ENCODE measurements at places on chromosomes 13 and 19.

DNA sequence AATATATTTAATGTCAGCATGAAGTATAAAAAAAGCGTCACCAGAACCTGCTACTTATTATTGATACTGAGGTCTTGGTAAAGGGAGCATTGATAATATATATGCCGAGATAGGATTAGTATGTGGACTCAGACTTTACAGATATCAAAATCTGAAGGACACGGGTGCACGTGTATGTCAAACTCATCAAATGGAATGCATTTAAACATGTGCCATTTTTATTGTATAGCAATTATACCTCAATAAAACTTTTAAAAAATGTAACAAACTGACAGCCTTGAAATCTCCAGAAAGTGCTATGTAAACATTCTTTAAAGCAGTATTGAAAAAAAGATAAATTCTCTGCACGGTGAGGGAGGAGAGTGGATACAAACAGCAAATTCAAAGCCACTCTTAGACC, 157.9 kb downstream of the RNF17 start:
- peaks cover 18% of the 10 kb centered on the region for H3K4me1 ChIP-seq
- no peaks in the 10 kb centered on the region for H3K36me3 ChIP-seq
- DNase-seq, result no peak
- peak overlapping the region; percentile 94 for H3K4me3 ChIP-seq
- H3K27me3 ChIP-seq, result no peaks in the 10 kb centered on the region

GRCh38 chr13:62593804-62594203, 1178.2 kb upstream of the PCDH20 start:
- H3K4me1 ChIP-seq, result peaks cover 6% of the 10 kb centered on the region
- DNase-seq, result no peak
- H3K27ac ChIP-seq, result no peak overlapping the region
- H3K4me3 ChIP-seq, result no peak overlapping the region
- H3K27me3 ChIP-seq, result peaks cover 20% of the 10 kb centered on the region

DNA sequence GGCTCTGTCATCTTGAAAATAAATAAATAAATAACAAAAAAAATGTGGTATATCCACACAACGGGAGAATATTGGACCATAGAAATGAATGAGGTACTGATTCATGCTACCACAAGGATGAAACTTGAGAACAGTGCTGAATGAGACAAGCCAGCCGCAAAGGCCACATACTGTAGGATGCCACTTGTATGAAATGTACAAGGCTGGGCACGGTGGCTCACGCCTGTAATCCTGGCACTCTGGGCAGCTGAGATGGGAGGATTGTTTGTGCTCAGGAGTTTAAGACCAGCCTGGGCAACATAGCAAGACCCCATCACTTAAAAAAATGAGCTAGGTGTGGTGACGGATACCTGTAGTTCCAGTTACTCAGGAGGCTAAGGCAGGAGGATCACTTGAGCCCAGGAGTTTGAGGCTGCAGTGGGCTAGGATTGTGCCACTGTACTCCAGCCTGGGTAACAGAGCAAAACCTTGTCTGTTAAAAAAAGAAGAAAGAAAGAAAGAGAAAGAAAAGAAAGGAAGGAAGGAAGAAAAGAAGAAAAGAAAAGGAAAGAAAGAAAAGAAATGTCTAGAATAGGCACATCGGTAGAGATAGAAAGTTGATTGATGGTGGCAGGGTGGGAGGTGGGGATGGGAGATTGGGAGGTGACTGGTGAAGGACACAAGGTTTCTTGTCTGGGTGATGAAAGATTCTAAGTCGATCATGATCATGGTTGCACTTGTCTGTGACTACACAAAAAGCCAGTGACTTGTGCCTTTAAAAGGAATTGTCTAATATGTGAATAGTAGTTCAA, 20.3 kb downstream of the HPN start:
- peaks cover 12% of the 10 kb centered on the region for H3K27me3 ChIP-seq
- DNase-seq, result no peak
- no peak overlapping the region for H3K27ac ChIP-seq
- H3K36me3 ChIP-seq, result no peaks in the 10 kb centered on the region

DNA sequence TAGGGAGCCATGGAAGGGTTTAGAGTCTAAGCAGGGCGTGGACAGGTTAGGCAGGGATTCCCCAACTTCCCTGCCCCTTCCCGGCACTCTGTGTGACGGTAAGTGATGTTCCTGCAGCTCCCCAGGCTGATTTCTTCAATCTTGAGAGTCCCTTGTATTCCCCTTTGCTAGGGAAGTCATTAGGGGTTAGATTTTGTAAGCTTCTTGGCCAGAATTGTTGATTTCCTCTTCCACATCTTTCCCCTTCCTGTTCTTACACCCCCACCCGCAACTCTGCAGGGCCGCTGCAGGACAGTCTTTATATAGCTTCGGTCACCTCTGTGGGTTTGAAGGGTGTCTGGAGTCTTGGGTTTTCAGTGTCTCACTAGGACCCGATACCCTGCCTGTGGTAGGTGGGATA, 10.6 kb upstream of the ADGRE1 start:
- H3K36me3 ChIP-seq, result no peaks in the 10 kb centered on the region
- no peaks in the 10 kb centered on the region for H3K27me3 ChIP-seq
- DNase-seq, result no peak
- no peak overlapping the region for H3K4me3 ChIP-seq
- no peaks in the 10 kb centered on the region for H3K4me1 ChIP-seq

DNA sequence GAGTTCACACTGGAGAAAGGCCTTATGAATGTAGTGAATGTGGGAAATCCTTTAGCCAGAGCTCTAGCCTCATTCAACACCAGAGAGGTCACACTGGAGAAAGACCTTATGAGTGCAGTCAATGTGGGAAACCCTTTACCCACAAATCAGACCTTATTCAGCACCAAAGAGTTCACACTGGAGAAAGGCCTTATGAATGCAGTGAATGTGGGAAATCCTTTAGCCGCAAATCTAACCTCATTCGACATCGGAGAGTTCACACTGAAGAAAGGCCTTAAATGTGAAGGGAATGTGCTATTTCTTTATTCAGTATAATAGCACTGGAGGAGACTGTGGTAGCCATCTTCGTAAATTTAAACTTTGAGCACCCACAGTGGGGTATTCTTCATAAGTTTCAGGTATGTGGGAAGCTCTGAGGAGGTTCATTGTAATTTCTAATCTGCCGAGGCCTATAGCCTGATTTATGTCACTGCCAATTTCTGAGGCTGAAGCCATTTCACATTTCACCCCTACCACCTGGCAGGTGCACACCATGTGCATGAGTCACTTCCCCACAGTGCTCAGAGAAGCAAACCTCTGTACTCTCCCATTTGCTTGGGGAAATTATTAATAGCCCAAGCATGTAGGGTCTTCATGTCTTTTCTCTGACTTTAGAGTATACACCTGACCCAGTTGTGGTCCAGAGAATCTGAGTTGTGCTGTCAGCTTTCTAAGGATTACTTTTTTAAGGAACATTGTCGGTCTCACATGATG, 6.4 kb downstream of the ZNF551 start:
- H3K27me3 ChIP-seq, result no peaks in the 10 kb centered on the region
- H3K36me3 ChIP-seq, result peaks cover 81% of the 10 kb centered on the region
- DNase-seq, result no peak
- peaks cover 3% of the 10 kb centered on the region for H3K4me1 ChIP-seq

DNA sequence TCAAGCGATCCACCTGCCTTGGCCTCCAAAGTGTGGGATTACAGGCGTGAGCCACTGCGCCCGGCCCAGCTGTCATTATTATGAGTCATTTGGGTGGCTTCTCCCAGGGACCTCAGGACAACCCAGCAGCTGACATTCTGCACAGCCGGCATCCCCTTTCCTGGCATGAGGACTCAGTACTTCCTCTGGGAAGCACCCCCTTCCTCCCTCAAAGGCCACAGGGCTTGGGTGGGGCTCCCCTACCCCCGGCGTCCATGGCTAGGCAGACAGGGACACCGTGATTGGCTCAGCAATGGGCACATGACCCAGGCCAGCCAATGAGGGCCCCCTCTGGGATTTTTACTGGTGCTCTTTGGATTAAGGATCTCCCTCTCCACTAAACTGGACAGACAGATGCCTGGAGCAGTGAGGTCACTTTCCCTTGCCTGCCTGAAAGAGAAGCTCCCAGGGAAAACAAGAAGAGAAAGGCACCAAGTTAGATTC, 6.0 kb downstream of the KANK2 start:
- peaks cover 24% of the 10 kb centered on the region for H3K36me3 ChIP-seq
- DNase-seq, result no peak
- H3K27me3 ChIP-seq, result no peaks in the 10 kb centered on the region
- peaks cover 11% of the 10 kb centered on the region for H3K4me1 ChIP-seq

DNA sequence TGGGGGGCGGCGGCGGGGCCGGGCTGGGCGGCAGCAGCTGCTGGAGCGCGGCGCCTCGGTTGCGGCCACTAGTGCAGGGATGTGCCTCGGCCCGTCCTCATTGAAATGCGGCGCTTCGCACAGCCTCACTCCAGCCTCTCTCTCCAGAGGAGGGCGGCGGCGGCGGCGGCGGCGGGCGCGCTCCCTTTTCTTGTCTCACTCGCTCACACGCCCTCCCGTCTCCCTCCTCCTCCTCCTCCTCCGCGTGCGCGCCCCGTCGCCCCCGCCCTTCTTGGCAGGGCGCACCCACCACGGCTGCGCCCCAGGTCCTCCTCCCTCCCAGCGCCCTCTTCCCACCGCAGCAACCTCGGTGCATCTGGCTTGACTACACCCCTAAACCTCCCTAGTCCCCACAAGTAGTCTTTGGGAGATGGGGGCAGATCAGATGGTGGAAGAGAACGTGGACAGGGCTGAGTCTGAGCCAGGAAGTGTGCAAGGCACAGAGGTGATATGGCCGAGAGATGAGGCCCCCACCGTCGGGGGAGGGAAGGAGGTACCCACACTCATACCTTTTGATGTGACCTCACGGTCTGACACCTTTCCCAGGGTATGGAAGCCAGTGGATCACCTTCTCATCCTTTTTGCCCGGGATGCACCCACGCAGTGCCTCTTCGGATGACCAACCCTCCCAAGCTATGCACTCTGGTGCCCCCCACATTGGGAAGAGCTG, at the start of gene DCLK1:
Gene DCLK1 (minus strand): TSS at position 161 of the 709 bp plus-strand sequence.
- peak; percentile 43 for DNase-seq
- peaks cover 13% of the 10 kb centered on the region for H3K4me1 ChIP-seq
- peak within 1 kb of the TSS; percentile 79 for H3K4me3 ChIP-seq
- H3K27me3 ChIP-seq, result peaks cover 87% of the 10 kb centered on the region

DNA sequence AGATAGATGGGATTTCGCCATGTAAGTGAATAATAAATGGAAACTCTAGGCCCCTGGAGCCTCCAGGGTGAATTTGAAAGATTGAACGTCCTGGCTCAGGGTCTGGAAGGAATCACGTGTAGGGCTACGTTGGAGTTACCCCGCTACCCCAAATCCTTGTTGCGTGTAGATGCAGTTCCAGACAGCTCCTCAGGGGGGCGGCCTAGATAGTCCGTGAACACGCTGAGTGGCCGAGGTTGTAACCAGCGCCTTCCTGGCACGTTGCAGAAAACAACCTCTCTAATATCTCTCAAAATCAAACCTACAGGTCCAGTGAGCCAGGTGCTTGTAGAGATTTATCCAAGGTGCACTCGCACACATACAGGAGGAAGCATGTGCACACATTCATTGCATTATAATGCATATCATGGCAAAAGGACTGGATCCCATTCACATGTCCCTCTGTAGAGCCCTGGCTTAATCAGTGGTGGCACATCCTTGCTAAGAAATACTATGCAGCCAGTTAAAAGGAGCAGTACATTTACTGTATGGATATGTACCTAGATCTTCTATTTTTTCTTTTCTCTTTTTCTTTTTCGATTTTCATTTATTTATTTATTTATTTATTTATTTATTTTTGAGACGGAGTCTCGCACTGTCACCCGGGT, 2.5 kb upstream of the KEAP1 start:
- H3K4me3 ChIP-seq, result peak overlapping the region; percentile 46
- H3K4me1 ChIP-seq, result peaks cover 11% of the 10 kb centered on the region
- no peak overlapping the region for H3K27ac ChIP-seq

- H3K27ac ChIP-seq, result no peak overlapping the region
- H3K4me3 ChIP-seq, result no peak overlapping the region
- no peak for DNase-seq
- no peaks in the 10 kb centered on the region for H3K27me3 ChIP-seq
Measured at GRCh38 chr19:47650700-47651099, 41.8 kb downstream of the BICRA start.

DNA sequence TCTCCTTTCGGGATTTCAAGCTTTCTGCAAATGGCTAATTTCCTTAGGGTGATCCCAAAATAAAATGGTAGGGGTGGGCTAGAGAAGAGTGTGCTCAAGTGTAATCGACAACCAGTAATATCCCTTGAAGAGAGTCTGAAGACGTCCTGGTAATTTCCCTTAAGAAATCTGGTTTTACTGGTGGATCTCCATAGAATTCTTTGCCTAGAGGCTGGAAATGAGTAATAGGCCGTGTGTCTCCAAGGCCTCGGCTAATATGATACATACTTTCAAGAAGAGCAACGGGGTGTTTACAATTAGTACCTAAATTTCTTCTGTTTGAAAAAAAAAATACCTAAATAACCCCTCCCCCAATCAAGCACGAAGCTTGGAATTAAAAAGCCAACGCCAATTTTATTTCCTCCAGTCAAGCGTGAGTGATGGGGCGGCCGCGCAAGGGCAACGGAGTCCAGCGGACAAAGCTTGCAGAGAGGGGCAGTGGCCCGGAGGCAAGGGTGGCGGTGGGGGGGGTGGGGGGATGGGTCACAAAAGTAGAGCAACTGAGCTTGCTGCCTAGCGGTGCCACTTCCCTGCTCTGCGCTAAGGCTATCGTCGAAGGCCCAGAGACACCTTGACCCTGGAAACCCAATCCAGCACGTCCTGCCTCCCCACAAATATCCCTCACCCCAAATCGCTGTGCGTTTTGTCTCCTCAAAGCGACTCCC, 7.8 kb downstream of the SOX21 start:
- no peaks in the 10 kb centered on the region for H3K36me3 ChIP-seq
- DNase-seq, result no peak
- no peak overlapping the region for H3K4me3 ChIP-seq
- H3K4me1 ChIP-seq, result peaks cover 33% of the 10 kb centered on the region

GRCh38 chr19:31057476-31057875, 291.8 kb downstream of the TSHZ3 start:
- H3K27ac ChIP-seq, result no peak overlapping the region
- H3K36me3 ChIP-seq, result no peaks in the 10 kb centered on the region
- no peak overlapping the region for H3K4me3 ChIP-seq
- peaks cover 5% of the 10 kb centered on the region for H3K27me3 ChIP-seq

DNA sequence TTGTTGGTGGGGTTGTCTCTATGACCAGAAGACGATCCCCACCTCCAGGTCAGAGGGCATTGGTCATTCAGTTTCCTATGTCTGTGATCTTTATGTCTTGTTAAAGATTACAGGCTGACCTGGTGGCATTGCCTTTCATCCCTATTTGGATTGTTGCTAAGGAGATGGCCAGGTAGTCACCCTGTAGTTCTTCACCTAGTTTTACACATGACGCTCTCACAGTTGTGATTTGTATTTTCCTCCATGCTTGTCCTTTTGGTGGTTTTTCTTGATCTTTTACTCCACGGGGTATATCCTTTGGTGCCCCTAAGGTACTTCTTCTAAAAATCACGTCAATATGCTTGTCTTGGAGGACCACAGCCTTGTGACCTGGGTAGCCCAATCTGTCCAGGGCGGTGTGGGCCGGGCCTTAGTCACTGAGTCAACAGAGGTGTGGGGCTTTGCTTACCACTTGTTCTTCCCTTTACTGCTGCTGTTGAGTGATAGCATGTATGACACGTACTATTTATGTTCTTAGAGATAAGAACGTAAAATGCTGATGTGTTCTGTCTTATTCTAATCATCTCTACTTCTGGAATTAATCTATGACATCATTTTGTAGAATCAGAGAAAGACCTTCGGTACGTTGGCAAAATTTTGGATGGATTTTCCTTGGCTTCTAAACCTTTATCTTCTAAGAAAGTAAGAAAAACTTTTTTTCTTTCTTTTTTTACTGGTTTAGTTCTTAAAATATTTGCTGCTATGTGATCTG, 20.1 kb downstream of the GPATCH1 start:
- H3K27ac ChIP-seq, result no peak overlapping the region
- no peaks in the 10 kb centered on the region for H3K27me3 ChIP-seq
- no peak for DNase-seq
- peaks cover 40% of the 10 kb centered on the region for H3K36me3 ChIP-seq
- H3K4me1 ChIP-seq, result no peaks in the 10 kb centered on the region
- no peak overlapping the region for H3K4me3 ChIP-seq

Data from mesothelial cell of epicardium (in vitro differentiated cells).